Hypothalamus (tissue), 51 donors: ENCODE measurements at places on chromosomes 12 and 14.

DNA sequence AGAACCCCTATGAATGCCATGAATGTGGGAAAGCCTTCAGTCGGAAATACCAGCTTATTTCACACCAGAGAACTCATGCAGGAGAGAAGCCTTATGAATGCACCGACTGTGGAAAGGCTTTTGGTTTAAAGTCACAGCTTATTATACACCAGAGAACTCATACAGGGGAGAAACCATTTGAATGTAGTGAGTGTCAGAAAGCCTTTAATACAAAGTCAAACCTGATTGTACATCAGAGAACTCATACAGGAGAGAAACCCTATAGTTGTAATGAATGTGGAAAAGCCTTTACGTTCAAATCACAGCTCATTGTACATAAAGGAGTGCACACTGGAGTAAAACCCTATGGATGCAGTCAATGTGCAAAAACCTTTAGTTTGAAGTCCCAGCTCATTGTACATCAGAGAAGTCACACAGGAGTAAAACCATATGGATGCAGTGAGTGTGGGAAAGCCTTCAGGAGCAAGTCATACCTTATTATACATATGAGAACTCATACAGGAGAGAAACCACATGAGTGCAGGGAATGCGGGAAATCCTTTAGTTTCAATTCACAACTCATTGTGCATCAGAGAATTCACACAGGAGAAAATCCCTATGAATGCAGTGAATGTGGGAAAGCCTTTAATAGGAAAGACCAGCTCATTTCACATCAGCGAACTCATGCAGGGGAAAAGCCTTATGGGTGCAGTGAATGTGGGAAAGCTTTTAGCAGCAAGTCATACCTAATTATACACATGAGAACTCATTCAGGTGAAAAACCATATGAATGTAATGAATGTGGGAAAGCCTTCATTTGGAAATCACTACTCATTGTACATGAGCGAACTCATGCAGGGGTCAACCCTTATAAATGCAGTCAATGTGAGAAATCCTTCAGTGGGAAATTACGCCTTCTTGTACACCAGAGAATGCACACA is 22.3 kb downstream of the ZNF268 start:
- DNase-seq = no peak

- DNase-seq = no peak
These were observed 842.3 kb downstream of the SLC6A15 start for GRCh38 chr12:84070292-84070691.

GRCh38 chr14:54226103-54226502 is 170.7 kb upstream of the CDKN3 start:
- no peak for DNase-seq

- no peak for DNase-seq
These were observed 14.2 kb downstream of the DLK1 start for GRCh38 chr14:100740929-100741328.

- DNase-seq = no peak
These were observed 44.5 kb downstream of the GTF2A1 start for GRCh38 chr14:81176241-81176640.
